Activated CD4-positive, CD25-positive, alpha-beta regulatory T cell treated with anti-CD3 and anti-CD28 coated beads, Interleukin-2, amount 50 U/mL, for 16 hours (primary cell): ENCODE measurements at places on chromosomes 2 and 18.

- no peak for DNase-seq
Measured at GRCh38 chr2:203659331-203660049, 46.9 kb upstream of the CD28 start.

GRCh38 chr18:8423051-8423557 lies 186.1 kb upstream of the RAB12 start:
- no peak for DNase-seq

- DNase-seq = no peak
Measured at GRCh38 chr2:20225294-20226151, 593 bp upstream of the SDC1 start.

DNA sequence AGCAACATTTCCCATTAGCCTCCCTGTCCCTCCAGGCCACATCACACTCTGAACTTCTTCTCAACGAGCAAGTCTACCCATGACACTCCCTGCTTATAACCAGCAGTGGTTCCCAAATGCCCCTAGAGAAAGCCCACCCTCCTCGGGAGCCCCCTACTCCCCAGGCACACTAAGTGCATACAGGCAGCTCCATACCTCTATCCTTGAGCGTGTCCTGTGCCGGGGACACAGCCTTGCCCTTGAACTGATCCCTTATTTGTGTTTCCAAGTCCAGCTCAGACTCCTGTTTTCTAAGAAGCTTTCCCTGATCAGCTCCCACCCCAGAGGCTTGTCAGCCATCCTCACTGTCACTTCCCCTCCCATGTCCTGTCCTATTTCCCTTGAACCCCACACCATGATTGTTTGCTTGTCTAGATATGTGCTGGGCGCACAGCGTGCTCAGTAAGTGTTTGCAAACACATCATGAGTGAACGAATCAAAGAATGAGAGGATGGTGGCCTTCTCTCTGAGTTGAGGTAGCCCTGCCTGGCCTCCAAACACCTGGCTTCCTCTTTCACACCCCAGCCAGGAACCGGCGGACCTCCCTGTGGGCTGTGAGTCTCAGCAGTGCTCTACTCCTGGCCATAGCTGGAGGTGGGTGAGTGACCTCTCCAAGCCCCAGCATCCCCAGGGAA lies 2.1 kb downstream of the TEX51 start:
- no peak for DNase-seq

GRCh38 chr2:191832668-191833067 lies 14.2 kb downstream of the CAVIN2 start:
- DNase-seq = no peak
